ENCODE measurements at places on chromosomes 12 and 14. TPM values are rescaled to one million over a fixed set of nuclear protein-coding genes. Genes with fewer than 3 reads are reported as not detected.

The RPS6KL1 gene
- polyA plus RNA-seq, result 13.5 TPM

The KRT79 gene
- polyA plus RNA-seq, result not detected

DNA sequence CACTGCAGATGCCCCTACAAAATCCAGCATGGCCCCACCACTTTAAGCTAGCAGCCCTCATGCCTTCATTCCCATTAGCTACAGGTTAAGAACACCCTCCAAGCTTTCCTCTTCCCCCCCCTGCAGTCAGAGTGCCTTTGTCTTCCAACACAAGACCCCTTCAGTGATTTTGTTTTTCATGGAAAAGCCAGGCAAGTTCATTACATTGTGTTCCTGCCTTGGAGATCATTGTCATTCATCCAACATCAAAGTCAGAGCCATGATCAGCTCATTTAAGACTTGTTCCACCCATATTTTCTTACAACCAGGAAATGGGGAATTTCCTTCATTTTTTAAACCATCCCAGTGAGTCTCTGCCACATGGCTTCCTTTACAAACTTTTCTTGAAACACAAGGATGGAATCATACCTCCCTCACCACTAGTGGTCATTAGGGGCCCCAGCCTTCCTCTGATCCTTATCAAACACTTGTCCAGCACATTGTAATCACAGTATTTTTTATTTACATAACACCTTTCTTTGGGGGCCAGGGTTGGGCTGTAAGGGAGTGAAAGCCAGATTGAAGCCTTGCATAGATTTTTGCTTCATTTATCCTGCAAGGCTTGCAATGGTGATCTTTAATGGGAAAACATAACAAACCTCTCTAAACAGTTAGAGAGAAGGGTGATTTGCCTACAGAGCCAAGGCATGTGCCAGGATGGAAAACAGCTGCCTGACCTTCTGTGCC lies 765.3 kb downstream of the MED13L start:
- DNase-seq, result no peak

The IL31 gene
- not detected for polyA plus RNA-seq

The AKAP5 gene
- 0.44 TPM for polyA plus RNA-seq

- peak; percentile 62 for DNase-seq
Observed at GRCh38 chr12:114920771-114921554, 237.0 kb upstream of the TBX3 start.

- no peak for DNase-seq
Observed at GRCh38 chr14:89956661-89957009, 908 bp downstream of the TDP1 start.

DNA sequence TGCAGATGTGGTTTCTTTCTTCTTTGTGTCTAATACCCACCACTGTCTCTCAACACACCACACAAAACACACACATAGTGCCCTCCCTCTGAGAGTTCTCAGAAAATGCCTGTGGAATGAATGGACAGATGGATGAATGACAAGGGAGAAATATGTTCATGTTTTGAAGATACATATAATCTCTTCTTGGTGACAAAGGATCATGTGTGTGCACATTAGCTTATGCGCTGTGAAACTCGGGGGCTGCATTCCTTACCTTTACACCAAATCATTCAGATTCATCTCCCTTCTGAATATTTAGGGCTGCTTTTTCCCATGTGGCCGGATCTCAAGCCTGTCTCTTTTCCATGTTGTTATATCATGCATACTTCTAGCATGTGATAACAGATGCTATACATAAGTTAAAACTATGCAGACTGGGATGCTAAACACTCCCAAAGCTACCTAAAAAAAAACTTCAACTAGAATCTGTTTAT lies 111.4 kb downstream of the EPS8 start:
- no peak for DNase-seq

- DNase-seq, result no peak
Observed at GRCh38 chr14:63852817-63853731, at the start of gene SYNE2. TSS of gene SYNE2 (plus strand) at chr14:63853004. CDS start at chr14:63909149, 56,145 bp downstream.

DNA sequence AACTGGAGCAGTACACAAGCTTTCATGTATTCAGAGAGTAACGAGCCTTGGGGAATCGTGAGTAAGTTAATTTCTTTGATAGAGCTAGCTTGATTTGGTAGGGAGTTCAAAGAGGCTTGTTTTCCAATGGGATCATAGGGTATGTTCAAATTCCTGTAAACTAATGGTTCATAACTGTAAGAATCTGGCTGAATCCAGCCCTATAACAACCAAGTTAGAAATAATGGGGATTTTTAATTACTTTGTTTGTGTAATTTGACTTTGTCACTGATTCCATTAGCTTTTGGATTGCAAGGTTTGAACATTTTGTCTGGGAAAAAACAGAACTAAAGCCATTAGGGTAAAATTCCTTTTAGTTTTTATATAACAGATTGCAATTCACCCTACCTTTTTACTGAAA lies 94.0 kb downstream of the WNK1 start:
- no peak for DNase-seq

- no peak for DNase-seq
Observed at GRCh38 chr12:6539314-6539682, 5.0 kb downstream of the GAPDH start.

GRCh38 chr12:107221913-107222312 lies 128.6 kb upstream of the CRY1 start:
- no peak for DNase-seq

The G2E3 gene
- polyA plus RNA-seq, result 19.1 TPM

- DNase-seq, result no peak
Observed at GRCh38 chr12:67720351-67720856, 71.9 kb downstream of the DYRK2 start.

GRCh38 chr12:45273717-45274271 lies 57.9 kb downstream of the ANO6 start:
- DNase-seq, result no peak

GRCh38 chr14:68819260-68819691 lies 26.4 kb upstream of the ZFP36L1 start:
- DNase-seq, result no peak

The KRT71 gene
- polyA plus RNA-seq, result not detected

DNA sequence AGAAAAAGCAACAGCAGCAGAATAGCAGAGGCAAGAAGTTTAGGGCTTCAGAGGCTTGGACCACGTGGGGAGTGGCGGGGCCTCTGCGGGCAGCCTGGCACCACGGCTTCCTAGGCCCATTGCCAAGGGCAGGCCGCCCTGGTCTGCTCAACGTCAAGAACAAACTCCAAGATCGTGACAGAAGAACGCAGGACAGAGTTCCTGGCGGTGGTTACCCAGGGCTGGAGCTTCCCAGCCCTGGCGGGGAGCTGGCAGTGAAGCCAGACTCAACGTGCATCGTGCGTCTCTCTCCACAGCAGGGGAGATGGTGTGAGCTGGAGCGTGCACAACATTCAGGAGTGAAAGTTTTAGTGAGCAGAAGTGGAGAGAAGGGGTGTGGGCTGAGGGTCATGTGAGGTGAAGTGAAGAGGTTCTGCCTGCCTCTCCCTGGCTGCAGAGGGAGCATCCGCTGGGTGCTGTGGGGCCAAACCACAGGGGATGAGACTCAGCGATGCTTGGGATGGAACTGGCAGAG lies 13.9 kb upstream of the CACNA2D4 start:
- no peak for DNase-seq

DNA sequence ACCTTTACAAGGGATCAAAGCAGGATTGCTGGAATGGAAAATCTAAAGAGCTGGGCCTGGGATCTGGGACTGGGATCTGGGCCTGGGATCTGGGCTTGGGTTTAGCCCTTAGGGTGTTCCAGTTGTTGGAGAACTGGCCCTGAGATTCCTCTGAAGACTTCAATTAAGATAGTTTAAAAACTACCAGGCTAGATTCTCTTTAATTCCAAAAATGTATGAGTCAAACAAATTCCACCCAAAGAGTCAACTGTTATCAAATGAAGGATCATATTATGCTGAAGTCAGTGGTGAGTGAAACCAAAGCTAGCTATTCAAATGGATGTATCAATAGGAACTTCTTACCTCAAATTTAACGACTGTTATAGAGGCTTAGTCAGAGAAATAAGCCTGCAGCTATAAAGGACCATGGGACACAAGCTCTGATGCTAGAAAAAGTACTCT lies 40.5 kb downstream of the LIMA1 start:
- no peak for DNase-seq

GRCh38 chr12:12520273-12520672 lies 42.4 kb downstream of the DUSP16 start:
- DNase-seq, result no peak

GRCh38 chr12:107302649-107303341 lies 209.4 kb upstream of the CRY1 start:
- no peak for DNase-seq

The FIGNL2 gene
- polyA plus RNA-seq, result 1.2 TPM

DNA sequence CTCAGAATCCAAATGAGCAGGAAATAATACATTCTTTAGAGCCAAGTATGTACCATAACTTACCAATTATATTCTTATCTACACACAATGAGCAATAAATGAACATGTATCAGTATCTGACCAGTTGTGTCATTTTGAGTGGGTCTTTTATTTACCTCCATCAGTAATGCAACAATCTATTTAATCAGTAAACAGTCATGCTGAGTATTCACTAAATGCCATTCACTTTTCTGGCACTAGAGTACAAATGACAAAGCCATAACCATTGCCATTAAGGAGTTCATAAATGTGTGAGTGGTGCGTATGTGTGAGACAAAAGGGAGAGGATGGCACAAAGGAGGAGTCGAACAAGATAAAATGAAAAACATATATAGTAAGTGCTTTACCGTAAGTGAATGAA lies 1.5 kb upstream of the STRAP start:
- DNase-seq, result no peak

- no peak for DNase-seq
Observed at GRCh38 chr14:76742966-76743365, 18.3 kb upstream of the VASH1 start.

- no peak for DNase-seq
Observed at GRCh38 chr14:62347562-62348011, 585.4 kb downstream of the SNAPC1 start.

- DNase-seq, result no peak
Observed at GRCh38 chr14:89848165-89848564, 106.4 kb downstream of the EFCAB11 start.

- DNase-seq, result no peak
Observed at GRCh38 chr12:3101309-3102024, 24.3 kb downstream of the TSPAN9 start.

The KLC1 gene
- polyA plus RNA-seq, result 104 TPM

The EIF2S3B gene
- polyA plus RNA-seq, result 3.1 TPM

DNA sequence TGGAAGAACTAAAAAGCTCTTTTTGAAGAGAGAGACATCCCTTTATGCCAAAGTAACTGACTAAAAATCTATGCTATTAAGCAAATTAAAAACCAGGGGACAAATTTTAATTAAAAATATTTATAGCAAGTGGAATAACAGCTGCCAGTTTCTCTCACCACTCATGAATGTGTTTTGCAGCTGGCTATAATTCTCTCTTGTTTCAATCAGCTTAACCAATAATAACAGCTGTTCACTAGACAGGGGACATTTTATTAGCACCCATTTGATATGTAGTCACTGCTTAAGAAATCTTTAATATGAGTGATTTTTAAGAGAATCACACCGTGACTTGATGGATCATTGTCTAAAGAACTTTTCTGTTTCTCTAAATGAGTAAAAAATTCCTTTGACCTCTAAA lies 34.2 kb upstream of the KRR1 start:
- DNase-seq, result no peak

The TMEM119 gene
- polyA plus RNA-seq, result 30.2 TPM

- no peak for DNase-seq
Observed at GRCh38 chr14:35419429-35419841, 14.9 kb upstream of the NFKBIA start.

The GPR135 gene
- polyA plus RNA-seq, result 3.2 TPM

- peak; percentile 47 for DNase-seq
Observed at GRCh38 chr14:53055003-53055402, 98.1 kb downstream of the DDHD1 start.

GRCh38 chr14:105117257-105117646 lies 51.3 kb downstream of the JAG2 start:
- DNase-seq, result no peak

DNA sequence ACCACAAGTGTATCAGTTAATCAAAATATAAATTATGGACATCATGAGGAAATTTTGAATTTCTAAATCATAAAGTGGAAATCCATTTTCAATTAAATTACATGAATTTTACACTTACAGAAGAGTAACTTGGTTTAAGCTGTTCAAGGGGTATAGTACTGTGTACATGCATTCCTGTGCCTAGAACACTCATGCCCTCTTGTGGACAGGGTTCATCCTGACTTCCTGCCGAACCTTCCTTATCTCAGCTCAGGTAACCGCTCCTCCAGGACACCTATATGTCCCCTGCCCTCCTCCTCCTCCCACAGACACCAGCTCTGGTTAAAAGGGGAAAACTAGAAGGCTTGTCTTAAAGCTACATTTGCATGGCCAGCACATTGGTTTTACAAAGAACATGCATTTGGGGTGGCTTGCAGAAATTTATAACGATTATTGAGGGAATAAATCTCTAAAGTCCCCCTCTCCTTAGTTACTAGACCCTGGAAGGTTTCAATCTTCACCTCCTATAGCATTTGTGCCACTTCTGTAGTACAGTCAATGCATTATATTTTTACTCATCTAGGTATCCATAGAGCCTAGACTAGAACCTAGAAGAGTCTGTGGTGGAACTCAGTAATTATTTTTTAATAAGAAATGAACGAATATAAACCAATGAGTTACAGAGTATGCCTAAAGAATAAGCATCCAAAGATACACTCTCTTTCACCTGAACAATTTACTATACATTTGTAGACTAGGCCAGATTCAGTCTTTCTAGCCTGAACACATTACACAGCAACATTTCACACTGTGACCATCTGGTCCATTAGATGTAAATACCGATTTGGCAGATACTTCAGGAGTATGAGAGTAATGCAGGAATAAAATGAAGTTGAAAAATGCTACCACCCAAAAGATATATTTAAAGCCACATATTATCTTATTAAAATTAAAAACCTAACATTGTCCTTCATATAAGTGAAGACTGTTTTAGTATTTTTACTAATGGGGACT lies 345.6 kb downstream of the PAWR start:
- no peak for DNase-seq

The KRT82 gene
- not detected for polyA plus RNA-seq

GRCh38 chr14:102568115-102568614 lies 24.3 kb upstream of the RCOR1 start:
- DNase-seq, result no peak
